ENCODE measurements at places on chromosomes 2 and 18.

DNA sequence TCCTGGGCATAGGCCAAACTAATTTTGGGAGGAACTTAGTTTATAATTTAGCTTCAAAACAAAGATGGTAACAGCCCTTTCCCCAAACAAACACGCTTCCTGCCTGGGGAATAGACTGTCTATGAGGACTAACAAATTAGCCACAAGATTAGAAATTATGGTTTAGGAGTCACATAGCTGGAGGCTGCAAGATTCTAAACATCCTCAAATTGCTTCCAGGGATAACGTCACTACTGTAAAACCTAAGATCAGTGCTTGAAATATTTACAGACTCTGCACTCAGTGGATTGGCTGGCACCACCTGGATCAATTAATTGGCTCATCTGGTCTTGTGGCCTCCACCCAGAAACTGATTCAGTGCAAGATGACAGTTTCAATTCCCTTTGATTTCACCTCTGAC, 118.0 kb upstream of the TACR1 start:
- DNase-seq, result no peak

DNA sequence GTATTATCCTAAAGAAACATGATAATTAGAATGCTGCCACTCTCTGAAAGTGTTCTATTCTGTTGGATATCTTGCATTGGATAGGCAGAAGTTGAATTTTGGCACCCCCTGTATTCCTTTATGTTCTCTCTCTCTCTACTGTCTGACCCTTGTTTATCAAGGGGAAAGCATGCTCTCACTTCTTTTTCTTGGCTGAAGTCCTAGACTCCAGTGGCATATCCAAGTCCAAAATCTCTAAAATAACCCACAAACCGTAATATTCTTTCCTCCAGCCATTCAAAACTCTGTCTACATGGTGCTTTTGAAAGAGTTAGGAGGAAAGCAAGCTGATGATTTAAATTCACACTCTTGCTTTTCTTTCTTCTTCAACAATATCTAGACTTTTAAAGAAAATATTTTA, 669.7 kb downstream of the TDRD15 start:
- no peak for DNase-seq

- DNase-seq, result no peak
These were observed 13.2 kb upstream of the SERTAD2 start for GRCh38 chr2:64666810-64667438.

- no peak for DNase-seq
These were observed 7.1 kb upstream of the GRHL1 start for GRCh38 chr2:9944330-9944758.

GRCh38 chr2:240466579-240467148, 31.2 kb downstream of the GPC1 start:
- DNase-seq, result no peak

GRCh38 chr18:63368611-63369010, 1.6 kb upstream of the KDSR start:
- DNase-seq, result no peak

DNA sequence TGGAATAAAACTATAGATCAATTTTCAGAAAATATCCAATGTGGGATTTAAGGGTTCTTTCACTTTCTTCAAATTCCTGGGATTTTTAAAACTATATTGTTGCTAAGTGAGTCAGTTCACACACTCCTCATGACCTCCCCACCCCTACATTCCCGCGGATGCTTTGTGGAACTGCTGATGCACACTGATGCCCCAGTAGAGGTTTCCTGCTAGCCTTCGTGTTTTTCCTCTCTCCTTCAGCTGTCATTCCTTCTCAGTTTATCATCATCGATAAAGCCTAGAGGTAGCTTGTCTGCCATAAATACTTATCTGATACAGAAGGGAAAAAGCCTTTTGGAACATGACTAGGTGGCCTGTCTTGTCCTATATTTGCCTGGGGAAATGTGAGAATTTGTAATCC, 67.4 kb upstream of the GALNT5 start:
- no peak for DNase-seq

DNA sequence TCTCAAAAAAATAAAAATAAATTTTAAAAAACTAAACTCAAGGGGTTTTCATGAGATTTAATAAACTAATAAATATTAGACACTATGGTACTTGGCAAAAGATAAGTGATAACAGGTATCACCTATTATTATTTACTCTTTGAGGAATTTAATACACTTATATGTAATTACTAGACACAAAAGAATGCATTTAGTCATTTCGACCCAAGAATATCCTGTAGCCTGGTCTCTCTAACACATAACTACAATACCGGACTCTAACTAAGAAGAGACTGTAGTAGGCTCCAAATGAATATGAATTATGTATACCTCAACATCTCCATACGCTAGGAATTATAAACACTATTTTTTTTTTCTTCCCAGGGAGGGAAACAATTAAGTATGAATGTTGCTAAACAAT, 850.7 kb downstream of the CPS1 start:
- DNase-seq, result no peak
